ENCODE measurements at places on chromosomes 5 and 9.

GRCh38 chr5:91135475-91136248 is 247.5 kb downstream of the ARRDC3 start:
- no peak for DNase-seq

- no peak for DNase-seq
Observed at GRCh38 chr9:70618784-70619183, 204.3 kb upstream of the KLF9 start.

DNA sequence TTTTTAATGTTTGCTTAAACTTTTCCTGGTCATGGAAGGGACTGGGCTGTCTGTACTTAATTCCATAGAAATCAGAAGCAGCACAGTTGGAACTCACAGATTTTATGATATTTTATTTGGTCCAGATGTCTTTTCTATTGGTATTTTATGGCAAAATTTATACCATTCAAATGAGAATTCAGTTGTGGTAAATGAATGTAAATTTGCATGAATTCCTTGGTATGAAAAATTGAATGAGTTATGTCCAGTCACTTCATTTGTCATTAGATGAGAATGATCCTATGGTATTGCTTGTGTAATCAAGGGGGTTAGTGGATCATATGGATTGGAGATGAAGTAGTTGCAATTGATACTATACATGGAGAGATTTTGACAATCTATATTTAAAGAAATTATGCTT is 188.0 kb downstream of the KDM4C start:
- no peak for DNase-seq

DNA sequence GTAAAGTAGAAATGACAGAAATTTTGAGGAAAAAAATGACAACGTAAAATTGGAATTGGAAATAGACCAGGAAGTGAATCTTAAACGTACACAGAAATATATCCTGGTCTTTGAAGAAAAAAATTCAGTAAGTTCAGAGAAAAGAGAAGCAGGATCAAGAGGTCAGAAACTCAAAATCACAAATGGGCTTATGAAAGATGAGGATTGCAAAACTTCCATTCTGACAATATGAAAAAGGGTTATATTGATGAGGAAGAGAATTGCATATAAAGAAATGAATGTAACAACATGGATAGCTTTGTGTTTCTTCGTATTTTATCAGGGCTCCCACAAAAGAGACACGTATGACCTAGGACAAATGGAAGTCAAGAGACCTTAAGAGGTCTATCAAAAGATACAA is 58.1 kb downstream of the OXCT1 start:
- no peak for DNase-seq

GRCh38 chr9:12777121-12778022 is 2.6 kb downstream of the LURAP1L start:
- no peak for DNase-seq
